Subcutaneous adipose tissue (tissue), 4 donors: ENCODE measurements at places on chromosomes 4 and X. TPM values are rescaled to one million over a fixed set of nuclear protein-coding genes. Genes with fewer than 3 reads are reported as not detected.

Gene IBSP
- total RNA-seq: not detected

Gene APELA
- total RNA-seq: not detected

Gene SPANXA2
- not detected for total RNA-seq

Gene DUSP21
- not detected for total RNA-seq

Gene MAGEA11
- not detected for total RNA-seq

Gene IL1RAPL1
- total RNA-seq: not detected

Gene VCX2
- total RNA-seq: not detected

Gene AFF1
- 132 TPM for total RNA-seq

Gene STAP1
- 1.0 TPM for total RNA-seq

Gene SMIM14
- total RNA-seq: 50.5 TPM

Gene BEND2
- total RNA-seq: not detected

Gene MAGEB1
- total RNA-seq: not detected

Gene KIF4A
- total RNA-seq: 1.9 TPM

Gene SYAP1
- total RNA-seq: 18.9 TPM

Gene SH3TC1
- total RNA-seq: 43.3 TPM

Gene BCLAF3
- 26.2 TPM for total RNA-seq

Gene BEX5
- not detected for total RNA-seq

Gene TGIF2LX
- not detected for total RNA-seq

Gene GPR50
- not detected for total RNA-seq

Gene NPY2R
- 0.65 TPM for total RNA-seq

Gene TXK
- total RNA-seq: 3.1 TPM

Gene NDUFC1
- total RNA-seq: 27.3 TPM

Gene CITED1
- 3.2 TPM for total RNA-seq

Gene PLS3
- total RNA-seq: 65.2 TPM

Gene ZDHHC15
- 0.75 TPM for total RNA-seq

Gene PAGE2
- not detected for total RNA-seq

Gene VEGFD
- 4.4 TPM for total RNA-seq

Gene BANK1
- total RNA-seq: 7.3 TPM

Gene AGTR2
- not detected for total RNA-seq

Gene NXF2
- not detected for total RNA-seq

Gene CPE
- total RNA-seq: 93.6 TPM

Gene SLC49A3
- total RNA-seq: 13.4 TPM

Gene TNIP3
- total RNA-seq: not detected

Gene CSN1S1
- 25.7 TPM for total RNA-seq

Gene ZAR1
- total RNA-seq: not detected

Gene MAGEA2B
- total RNA-seq: not detected

Gene CAMK2D
- 89.0 TPM for total RNA-seq

Gene APOO
- total RNA-seq: 5.1 TPM

Gene EXOSC9
- total RNA-seq: 34.1 TPM

Gene PPEF2
- not detected for total RNA-seq

Gene MAGEA12
- total RNA-seq: not detected
